ENCODE measurements at places on chromosomes 4 and X.

- no peak for DNase-seq
Measured at GRCh38 chr4:71604785-71605184, 179.1 kb downstream of the GC start.

DNA sequence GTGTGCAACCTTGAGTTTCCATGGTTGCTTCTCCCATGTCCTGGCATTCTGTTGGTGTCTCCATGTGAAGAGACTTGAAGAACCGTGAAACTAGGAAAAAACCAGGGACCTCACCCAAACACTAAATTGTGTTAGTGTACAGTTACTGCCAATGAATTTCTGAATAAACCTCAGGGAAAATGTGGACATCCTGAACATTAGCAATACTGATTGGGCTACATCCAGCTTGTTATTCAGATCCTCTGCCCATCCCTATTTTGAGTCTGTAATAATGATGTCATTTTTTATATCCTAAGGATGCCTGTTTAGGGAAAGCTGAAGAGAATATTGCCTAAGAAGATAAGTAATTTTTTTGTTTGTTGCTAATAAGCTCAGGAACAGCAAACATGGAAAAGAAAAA is 262.7 kb downstream of the TMA16 start:
- no peak for DNase-seq

DNA sequence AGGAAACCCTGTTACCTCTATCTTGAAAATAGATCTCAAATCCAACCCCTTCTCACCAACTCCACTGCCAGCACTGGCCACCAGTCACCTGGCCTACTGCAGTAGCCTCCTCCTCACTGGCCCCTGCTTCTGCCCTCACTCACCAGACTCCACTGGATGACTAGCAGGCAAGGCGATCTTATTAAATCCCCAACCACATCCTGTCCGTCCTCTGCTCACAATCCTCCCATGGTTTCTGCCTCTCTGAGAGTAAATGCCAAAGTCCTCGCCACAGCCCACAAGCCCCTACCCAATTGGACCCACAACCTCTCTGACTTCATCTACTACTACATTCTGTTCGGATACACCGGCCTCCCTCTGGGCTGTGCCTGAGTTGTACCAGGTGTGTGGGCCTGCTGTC is 5.4 kb upstream of the PIM2 start:
- no peak for DNase-seq

DNA sequence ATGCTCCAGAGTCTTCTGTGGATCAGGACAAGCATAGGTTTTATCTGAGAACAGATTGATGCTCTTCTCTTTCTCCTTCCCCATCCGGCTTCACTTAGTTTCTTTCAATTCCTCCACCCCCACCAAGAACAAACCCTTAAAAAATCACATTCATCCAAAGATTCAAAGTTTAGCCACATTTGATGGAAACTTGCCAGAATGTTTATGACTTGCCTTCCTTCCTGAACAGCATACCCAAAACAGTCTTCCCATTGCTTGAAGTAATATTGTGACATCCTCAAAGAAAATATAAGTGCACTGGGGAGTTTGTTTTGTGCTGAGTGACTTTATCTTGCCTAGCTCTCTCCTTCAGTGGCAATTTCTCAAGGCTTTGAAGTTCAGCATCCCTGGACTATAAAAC is 83.0 kb downstream of the MAGEB17 start:
- DNase-seq = no peak

- DNase-seq = no peak
Measured at GRCh38 chr4:160202802-160203201, 1099.9 kb downstream of the RAPGEF2 start.

- no peak for DNase-seq
Measured at GRCh38 chr4:162409048-162409447, 245.2 kb upstream of the FSTL5 start.

GRCh38 chr4:185771711-185772390 is 40.1 kb downstream of the SORBS2 start:
- DNase-seq = no peak

DNA sequence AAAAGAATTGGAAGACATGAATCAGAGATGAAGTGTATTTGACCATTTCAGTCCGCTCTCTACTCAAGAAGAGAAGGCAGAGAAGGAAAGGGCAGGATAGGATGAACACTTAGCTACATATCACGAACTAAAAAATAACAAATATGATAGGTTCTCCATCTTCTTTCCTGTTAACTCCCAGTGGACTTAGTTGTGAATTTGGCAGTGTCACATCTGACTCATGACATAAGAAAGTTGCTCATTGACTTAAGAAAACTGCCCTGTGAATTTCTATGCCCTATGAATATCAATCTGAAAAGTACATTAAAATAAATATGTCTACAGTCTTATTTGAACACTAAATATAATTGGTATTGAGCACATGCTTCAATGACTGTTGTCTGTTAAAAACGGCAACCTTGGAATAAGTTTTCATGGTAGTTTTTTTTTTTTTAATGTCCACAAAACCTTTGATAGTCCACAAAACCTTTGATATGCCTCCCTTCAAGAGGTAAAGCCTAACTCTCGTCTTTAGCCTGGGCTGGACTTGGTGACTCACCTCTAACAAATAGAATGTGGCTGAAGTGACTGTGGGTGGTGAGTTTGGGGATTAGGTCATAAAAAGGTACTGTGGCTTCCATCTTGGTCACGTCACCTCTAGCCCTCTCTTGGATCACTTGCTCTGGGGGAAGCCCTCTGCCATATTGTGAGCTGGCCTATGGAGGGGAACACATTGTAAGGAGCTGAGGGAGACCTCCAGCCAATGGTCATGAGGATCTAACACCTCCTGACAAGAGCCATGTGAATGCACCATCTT is 184.7 kb upstream of the S100G start:
- no peak for DNase-seq

DNA sequence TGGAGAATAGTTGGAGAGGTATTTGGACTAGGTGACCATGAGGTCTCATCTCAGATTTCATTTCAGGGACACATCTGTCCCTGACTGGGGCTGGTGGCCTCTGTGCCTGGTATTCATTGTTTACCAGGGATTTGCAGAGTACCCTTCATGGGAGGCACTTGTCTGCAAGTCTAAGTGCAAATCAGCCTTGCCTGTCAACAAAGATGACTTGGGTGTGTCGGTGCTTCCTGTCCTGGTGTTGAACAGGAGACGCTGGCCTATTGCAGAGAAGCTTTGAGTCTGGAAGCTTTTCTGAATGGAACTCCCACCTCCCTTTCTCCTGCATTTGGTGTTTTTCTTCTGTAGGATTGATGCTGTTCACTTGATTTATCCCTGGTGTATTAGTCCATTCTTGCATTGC is 104.1 kb downstream of the TNIP2 start:
- DNase-seq = no peak

- no peak for DNase-seq
Measured at GRCh38 chr4:190020790-190021717, 6.0 kb downstream of the FRG2 start.

DNA sequence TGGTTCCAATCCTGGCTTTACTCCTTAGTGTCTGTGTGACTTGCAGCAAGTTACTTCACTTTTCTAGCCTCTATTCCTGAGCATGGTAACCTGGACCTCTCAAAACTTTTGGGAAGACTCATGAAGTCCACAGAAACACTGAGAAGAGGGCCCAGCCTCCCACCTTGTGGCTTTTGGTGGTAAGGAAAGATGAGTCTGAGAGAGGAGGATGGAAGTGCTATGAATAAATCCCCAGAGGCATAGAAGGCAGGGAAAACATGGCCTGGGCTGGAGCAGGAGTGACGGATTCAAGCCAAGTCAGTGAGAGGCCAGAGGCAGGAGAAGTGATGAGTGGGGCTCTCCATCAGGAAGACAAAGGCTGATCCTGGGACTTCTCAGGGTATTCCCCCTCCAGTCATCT is 10.9 kb upstream of the MAGEA4 start:
- no peak for DNase-seq

GRCh38 chrX:42119076-42119475 is 195.7 kb upstream of the CASK start:
- DNase-seq = no peak

DNA sequence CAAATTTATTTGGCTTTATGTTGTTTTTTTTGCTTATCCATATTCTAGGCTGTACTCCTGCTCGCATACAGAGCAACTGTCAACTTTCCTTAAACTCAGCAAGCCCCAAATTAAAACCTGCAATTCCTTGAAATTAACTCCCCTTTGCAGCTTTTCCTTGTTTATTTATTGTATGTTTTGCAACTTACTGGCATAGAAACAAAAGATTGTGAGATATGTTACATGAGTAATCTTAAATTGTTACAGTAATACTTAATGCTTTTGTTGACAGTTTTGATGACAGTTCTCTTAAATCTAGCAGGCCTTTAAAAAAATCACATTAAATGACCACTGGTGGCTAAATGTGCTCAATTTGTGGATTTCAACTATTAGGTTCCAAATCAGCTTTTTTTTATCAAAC is 4.5 kb downstream of the DDX3X start:
- no peak for DNase-seq

- no peak for DNase-seq
Measured at GRCh38 chr4:127238956-127239475, 393.7 kb upstream of the INTU start.

- DNase-seq = no peak
Measured at GRCh38 chr4:150650751-150651150, 68.8 kb downstream of the MAB21L2 start.

DNA sequence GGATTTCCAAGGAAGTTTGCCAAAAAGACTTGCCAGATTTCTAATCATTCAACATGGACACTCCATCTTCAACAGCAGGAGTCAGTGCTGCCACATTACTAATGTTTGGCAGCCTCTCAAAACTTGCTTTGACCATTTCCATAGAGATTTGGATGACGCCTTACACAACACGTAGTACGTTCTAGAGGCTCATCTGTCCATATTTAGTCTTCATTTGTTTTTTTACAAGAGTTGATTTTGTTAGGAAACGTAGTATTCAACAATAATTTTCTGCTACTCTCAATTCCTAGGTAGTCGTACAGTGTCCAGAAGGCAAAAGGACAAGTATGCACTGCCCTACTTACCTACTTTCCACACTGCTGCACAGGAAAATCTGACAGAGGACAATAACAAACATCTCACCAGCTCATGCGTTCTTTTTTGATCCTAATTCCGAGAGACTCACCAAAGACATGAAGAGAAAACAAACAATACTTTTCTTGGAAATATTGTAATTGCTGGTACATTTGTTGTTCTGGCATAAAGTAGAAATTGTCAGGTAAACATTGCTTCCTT is 117.3 kb downstream of the SNCA start:
- no peak for DNase-seq

DNA sequence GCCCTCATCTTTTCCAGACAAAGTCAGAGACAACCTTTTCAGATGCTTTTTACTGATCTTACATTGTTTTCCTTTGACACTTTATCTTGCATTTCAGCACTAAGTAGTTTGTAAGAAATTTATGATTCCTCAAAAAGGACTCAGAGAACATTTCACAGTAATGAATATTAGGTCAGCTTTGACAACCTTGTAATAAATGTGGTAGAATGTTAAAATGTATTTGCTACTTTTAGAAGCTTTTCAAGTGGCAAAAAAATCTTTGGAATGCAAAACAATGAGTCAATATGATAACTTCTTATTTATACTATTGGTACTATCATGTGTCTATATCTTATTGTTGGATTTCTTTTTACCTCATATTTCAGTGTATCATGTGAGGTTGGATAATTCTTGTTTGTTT is 146.2 kb upstream of the FAT4 start:
- DNase-seq = no peak

- no peak for DNase-seq
Measured at GRCh38 chr4:98311656-98312055, 50.5 kb downstream of the RAP1GDS1 start.

- DNase-seq = no peak
Measured at GRCh38 chrX:18875256-18875878, 108.5 kb downstream of the PHKA2 start.

DNA sequence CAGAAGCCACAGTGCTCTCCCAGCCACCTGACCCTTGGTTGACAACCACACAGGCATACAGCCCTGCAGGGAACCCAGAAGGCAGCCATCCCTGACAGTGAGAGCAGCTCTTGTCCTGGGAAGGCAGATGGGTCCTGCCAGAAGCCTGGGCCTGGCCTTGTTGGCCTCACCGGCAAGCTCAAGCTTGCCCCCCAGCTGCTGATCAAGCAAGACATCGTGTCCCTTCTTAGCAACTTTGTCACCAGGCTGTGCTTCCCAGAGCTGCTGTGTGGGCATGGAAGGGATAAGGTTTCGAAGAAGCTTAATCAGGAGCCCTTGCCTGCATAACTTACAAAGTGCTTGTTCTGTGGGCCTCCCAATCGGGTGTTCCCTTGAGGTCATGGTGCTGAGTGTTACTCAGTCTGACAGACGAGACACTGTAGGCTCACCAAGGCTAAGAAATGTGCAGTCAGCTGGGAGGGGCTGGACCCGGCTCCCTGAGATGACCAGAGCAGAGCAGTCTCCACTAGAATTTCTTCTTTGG is 6.8 kb upstream of the ABLIM2 start:
- peak; percentile 12 for DNase-seq

DNA sequence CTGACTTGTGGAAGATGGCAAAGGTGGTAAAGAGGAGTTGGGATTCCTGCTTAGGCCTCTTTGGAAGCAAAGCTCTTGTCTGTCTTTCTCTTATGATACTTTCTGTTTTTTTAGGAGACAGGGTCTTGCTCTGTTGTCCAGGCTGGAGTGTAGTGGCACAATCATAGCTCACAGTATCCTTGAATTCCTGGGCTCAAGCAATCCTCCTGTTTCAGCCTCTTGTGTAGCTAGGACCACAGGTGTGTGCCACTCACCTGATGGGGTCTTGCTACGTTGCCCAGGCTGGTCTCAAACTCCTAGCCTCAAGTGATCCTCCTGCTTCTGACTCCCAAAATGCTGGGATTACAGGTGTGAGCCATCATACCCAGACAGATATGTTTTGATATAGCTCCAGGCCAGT is 19.3 kb upstream of the IGFBP7 start:
- DNase-seq = no peak

DNA sequence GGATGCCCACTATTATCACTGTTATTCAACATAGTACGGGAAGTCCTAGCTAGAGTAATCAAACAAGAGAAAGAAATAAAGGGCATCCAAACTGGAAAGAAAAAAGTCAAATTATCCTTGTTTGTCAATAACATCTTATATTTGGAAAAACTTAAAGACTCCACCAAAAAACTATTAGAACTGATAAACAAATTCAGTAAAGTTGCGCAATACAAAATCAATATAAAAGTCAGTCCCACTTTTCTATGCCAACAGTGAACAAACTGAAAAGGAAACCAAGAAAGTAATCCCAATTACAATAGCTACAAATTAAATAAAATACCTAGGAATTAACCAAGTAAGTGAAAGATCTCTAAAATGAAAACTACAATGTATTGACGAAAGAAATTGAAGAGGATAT is 321.3 kb downstream of the LDB2 start:
- DNase-seq = no peak

DNA sequence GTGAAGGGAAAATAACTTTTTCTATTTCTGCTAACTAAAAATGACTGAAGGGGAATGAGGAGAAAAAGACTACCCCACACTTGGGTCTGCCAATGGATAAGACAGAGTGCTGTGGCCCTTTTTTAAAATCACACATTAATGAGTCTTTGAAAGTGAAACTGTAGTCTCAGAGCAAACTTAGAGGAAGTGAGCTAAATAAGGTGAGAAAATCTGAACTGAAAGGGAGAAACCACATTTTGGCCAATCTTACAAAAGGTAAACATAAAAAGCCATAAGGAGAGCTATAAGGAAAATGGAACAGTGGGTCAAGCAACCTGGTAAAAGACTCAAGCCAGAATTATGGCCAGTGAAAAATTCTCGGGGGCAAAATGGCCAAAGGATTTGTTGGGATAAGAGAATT is 755.1 kb upstream of the IGFBP7 start:
- no peak for DNase-seq
